ENCODE measurements at places on chromosomes 7 and 10.

- no peak for DNase-seq
These were observed 85.2 kb upstream of the GLCCI1 start for GRCh38 chr7:7883394-7883793.

- peak; percentile 60 for DNase-seq
These were observed 301.5 kb downstream of the ZEB1 start for GRCh38 chr10:31620226-31621151.

- DNase-seq, result peak; percentile 31
These were observed 1383.2 kb upstream of the CELF2 start for GRCh38 chr10:9634466-9634865.

DNA sequence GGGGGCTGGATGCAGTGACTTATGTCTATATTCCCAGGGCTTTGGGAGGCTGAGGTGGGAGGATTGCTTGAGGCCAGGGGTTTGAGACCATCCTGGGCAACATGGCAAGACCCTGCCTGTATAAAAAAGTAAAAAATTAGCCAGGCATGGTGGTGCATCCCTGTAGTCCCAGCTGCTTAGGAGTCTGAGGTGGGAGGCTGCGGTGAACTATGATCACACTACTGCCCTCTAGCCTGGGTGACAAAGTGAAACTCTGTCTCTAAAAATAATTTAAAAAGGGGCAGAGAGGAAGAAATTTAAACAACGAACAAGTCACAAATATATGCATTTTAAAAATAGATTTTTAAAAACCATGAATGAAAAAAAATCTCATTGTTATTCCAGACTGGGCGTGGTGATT lies 46.2 kb upstream of the FEZF1 start:
- no peak for DNase-seq

GRCh38 chr10:115118346-115118745 lies 25.2 kb downstream of the ATRNL1 start:
- DNase-seq, result no peak

DNA sequence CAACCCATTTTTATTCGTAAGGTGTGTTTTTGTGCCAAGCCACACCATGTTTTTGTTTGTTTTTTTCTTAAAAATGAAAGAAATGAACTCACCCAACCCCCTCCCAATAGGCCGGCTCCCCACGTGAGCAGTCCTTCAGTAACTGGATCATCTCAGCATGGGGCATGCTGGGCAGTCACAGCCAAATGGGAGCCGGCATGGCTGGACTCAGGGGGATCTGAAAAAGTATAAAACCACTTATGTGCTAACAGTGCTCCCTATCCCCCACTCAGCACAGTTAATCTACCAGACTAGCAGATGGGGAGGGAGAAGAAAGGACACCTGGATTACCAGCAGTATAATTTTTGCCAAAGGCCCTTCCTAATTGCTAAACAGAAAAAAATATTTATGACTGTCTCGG lies 39.3 kb downstream of the BAZ1B start:
- DNase-seq, result no peak

GRCh38 chr7:95859429-95859828 lies 87.1 kb downstream of the DYNC1I1 start:
- DNase-seq, result peak; percentile 21

DNA sequence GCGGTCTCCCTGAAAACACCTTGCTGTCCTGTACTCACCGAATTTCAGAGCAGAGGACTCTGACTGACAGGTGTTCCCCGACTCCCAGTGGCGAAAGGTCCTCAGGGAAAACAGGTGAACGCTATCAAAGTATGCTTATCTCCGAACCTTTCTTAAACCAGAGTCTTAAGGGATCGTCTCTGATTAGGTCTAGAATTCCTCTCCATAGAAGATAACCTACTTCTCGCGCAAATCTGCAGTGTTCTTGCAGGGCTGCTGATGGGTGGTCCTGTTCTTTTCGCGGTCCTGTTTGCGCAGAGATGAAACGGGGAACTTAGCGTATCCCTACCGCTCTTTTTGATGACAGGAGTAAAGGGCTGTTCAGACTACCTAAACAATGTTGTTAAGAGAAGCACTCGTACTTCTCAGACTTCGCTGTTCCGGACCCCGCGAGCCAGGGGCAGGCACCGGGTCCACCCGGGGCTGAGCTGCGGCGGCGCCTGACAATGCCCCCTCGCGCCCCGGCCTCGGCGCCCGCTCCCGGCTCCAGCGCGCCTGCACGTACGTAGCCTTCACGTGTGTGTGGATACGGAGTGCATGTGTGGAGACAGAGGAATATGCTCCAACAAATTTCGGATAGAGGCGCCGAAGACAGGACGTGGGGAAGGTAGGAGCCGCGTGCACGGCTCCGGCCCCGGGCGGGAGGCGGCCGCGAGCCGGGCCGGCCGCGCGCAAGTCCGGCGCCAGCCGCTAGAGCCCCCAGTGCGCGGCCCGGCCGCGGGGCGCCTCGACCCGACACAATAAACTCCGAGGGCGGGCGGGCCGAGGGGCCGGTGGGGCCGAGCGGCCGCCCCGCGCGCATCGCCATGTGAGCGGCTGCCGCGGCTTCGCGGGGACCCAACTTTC lies 766 bp upstream of the ZMYND11 start:
- DNase-seq, result no peak

DNA sequence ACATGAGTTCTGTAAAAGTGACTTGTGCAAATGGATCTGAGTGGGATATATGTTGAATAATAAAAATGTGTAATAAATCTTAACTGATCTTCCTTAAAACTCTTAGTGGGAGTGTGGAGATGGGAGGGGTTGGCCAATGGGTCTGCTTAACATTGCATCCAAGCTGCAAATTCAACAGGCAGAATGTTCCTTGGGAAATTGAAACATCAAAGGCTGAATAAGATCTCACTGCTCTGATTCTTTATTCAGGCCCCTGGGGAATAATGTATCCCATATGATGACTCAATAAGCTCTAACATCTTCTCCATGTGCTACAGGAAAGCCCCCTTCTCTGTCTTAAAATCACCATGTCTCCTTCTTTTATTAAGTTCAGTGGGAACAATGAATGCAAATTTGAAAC lies 373.2 kb upstream of the PODXL start:
- no peak for DNase-seq

DNA sequence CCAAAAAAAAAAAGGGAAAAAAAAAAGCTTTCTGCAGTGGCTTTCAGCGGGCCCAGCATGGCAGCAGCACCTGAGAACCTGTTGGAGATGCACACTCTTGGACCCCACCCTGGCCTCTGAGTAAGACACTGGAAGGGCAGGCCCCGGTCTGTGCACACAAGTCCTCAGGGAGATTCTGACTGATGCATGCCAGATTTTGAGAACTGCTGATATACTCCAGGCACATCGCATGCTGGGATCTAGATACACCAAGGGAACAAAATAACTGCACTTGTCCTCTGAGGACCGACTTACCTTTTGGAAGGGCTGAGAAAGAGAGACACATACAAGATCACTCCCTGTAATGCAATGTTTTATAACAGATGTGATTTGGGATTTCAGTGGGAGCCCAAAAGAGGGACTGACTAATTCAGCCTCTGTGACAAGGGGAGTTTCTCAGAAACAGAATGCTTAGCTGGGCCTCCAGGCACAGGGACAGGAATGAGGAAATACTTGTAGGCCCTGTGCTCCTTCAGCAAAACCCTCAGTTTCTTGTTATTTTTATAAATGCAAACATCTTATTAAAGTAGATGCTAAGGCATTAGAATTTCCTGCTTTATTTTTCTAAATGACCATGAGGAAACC lies 8.2 kb downstream of the EGFR start:
- no peak for DNase-seq

GRCh38 chr10:24278176-24278889 lies 69.4 kb downstream of the KIAA1217 start:
- no peak for DNase-seq

- DNase-seq, result no peak
These were observed 58.9 kb upstream of the WAPL start for GRCh38 chr10:86580521-86580891.

- no peak for DNase-seq
These were observed 60.8 kb downstream of the RHOBTB1 start for GRCh38 chr10:60883187-60883586.

Data from fibroblast of skin of left biceps (primary cell).